ENCODE measurements at places on chromosomes 7 and 10.

GRCh38 chr7:90708841-90709317 is 112.8 kb downstream of the CDK14 start:
- DNase-seq = no peak

DNA sequence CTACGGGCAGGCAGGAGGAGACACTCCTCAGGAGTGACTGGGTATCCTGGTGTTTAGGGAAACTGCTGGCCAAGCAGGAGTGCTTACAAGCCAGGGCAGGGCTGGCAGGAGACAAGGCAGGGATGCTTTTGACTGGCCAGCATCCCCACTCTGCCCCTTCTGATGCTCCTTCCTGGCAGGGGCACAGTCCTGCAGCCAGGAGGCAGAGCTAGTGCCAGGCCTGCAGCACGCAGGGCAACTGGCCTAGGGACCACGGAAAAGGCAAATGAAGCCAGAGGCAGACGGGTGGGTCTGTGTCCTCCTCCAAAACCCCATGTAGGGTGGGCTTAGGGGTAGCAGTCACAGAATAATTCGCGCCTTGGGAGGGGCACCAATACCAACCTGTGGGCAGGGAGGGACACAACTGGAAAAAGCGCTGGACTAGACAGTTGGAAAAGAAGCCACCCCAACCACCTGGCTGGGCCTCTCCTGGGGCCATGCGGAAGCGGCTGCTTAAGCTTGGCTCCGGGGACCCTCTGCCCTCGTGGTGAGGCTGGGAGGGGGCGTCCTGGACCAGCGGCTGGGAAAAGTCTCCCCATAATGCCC is 4.8 kb downstream of the IMPDH1 start:
- no peak for DNase-seq

DNA sequence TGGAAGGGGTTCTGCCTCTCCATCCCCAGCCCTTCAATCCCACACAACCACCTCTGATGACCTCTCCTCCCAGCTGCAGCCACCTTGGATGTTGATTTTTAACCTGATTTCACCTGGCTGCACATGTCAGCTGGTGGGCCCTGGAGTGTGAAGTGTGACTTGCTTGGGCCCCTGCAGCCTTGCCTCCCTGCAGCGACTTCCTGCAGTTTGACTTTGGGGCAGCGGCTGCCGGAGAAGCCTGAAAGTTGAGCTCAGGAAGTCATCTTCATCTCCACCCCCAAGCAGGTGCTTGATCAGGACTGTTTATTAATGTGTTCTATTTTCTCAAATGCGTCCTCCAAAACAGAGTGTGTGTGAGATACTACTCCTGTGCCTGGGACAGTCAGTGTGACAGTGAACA is 675.2 kb upstream of the GALNT17 start:
- no peak for DNase-seq

DNA sequence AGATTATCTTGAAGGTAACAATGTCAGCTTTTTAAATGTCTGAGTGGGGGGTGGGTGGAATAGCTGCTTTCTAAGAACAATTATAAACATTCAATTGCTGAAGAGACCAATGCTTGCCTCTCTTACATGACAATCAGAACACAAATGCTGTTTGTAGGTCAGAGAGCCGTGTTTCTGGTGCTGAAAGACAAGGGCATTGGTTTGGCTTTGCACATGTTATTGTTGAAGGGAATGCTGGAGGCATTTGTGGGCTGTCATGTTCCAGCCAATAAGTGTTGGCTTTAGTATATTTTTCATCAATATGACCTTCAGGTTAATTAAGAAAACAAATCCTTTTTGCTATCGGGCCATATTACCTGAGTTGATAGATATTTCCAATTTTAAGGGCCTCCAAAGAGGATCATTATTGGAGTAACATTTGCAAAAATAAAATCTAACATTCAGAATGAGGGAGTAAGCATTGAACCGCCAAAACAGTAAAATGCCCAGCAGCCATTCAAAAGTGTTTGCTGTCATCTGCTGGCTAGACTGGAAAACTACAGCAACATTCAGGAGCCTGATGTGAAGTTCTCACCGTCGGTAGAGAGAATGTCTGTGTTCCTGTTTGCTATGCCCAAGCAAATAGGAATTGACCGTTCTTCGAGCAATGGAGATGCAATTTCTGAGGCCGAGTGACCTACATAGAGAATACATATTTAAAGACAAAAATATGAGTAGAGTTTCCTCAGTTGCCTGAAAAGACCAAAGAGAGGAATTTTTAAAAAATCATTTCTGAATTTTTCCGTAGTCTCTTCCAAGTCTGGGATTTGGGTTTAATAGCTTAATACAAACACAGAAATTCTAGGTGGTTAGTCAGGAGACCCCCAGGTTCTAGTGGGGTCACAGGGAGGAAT is 118.9 kb downstream of the APBB1IP start:
- peak; percentile 62 for DNase-seq

DNA sequence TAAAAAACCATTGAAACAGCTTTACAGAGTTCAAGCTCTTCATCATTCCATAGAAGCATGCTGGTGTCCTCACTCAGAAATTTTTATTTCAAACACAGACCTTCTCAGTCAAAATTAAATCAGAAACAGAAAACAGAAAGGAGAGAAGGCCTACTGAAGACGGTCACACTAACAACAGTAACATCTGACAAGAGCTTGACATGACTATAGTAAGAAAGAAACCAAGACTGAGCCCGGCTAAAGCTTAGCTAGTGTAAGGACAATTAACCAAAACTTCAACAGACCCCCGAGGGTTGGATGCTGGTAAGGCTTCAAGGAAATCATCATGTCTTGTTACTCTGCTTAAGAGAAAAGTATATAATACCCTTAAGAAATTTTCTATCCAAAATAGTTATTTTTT is 38.6 kb downstream of the MTPN start:
- DNase-seq = no peak

GRCh38 chr10:132691711-132692153 is 94.2 kb downstream of the NKX6-2 start:
- no peak for DNase-seq

DNA sequence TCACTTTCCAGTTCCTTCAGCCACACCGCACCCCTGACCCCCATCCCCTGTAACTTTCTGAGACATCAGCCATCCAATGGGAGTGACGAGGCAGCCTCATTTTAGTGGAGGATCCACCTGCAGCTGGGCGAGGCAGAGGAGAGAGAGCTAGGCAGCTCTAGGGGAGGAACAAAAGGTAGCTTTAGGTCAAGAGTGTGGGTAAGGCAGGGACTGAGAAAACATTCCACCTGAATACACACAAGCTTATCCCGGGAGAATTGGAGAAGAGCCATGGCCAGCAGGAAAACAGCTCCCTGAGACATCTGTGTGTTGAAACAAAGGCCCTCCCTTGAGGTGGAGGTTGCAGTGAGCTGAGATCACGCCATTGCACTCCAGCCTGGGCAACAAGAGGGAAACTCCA is 6.7 kb upstream of the KLRG2 start:
- no peak for DNase-seq

GRCh38 chr7:7867846-7868571 is 100.6 kb upstream of the GLCCI1 start:
- DNase-seq = peak; percentile 78
